ENCODE measurements at places on chromosomes 3 and 15.

GRCh38 chr3:29318251-29318650, 37.4 kb downstream of the RBMS3 start:
- H3K4me3 ChIP-seq: no peak overlapping the region
- no peaks in the 10 kb centered on the region for H3K36me3 ChIP-seq
- H3K27me3 ChIP-seq: no peaks in the 10 kb centered on the region
- no peak for DNase-seq

DNA sequence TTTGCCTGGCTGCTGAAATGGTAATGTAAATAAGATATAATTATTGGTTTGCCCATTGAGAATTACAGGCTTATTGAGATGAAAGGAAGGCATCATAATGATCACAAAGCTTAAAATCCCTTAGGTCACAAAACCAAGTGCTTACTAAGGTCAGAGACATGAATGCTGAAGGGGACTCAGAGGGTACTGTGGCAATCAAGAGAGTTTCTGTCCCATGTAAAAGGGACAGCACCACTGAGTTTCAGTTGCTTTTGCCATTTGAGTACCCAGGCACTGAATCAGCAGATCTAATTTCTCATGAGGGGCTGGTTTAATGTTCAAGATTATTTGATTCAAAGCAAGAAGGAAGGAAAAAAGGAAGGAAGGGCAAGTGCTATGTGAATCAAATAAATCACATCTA, 127.0 kb downstream of the PLOD2 start:
- no peak for DNase-seq
- no peaks in the 10 kb centered on the region for H3K4me1 ChIP-seq
- no peaks in the 10 kb centered on the region for H3K27me3 ChIP-seq
- no peak overlapping the region for H3K27ac ChIP-seq

- H3K4me1 ChIP-seq: peaks cover 57% of the 10 kb centered on the region
- no peaks in the 10 kb centered on the region for H3K36me3 ChIP-seq
- no peaks in the 10 kb centered on the region for H3K27me3 ChIP-seq
Observed at GRCh38 chr15:98715401-98715800, 67.1 kb downstream of the IGF1R start.

DNA sequence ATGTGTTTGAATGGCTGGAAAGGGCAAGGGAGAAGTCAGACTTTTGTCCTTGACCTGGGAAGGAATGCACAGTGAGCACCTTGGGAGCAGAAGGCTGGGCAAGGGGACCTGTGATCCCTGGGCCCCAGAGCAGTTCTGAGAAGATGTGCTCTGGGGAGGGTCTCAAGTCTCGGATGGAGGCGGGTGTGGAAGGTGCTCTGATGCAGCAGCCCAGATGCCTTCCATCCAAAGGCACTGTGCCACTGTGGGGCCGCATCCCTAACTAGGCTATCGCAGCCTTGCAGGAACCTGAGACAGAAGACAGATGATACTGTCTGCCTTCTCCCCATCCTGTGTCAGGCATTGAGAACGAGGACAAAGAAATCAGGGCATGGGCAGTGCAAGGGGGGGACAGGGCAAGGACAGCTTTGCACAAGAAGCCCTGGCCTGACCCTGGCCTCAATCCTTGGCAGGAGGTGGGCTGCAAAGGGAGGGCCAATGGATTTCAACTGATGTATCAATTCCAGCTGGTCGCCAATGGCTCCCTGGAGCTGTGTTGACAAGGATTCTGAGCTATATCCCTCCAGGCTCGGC, 14.6 kb upstream of the PRKCD start:
- no peak overlapping the region for H3K4me3 ChIP-seq
- no peaks in the 10 kb centered on the region for H3K36me3 ChIP-seq
- no peaks in the 10 kb centered on the region for H3K27me3 ChIP-seq
- no peak overlapping the region for H3K27ac ChIP-seq
- H3K4me1 ChIP-seq: peaks cover 5% of the 10 kb centered on the region

DNA sequence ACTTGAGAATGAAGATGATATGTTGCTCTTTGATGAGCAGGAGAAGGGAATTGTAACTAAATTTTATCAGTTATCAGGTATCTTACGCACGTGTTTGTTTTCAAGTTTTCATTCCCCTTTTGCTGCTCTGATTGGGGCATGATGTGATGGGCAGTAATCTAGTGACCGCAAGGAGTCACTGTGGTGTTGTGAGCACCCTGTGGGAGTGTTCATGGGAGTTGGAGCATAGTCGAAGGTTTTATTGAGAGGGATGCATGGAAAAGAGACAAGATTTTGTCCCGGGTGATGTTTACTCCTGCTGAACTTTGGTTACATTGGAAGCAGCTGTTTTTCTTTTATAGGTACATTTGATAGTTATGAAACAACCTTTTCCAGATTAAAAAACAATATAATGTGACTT, 2.1 kb downstream of the FAN1 start:
- H3K4me3 ChIP-seq: no peak overlapping the region
- no peaks in the 10 kb centered on the region for H3K36me3 ChIP-seq
- H3K27me3 ChIP-seq: no peaks in the 10 kb centered on the region
- no peak for DNase-seq
- peaks cover 14% of the 10 kb centered on the region for H3K4me1 ChIP-seq
- H3K27ac ChIP-seq: no peak overlapping the region

GRCh38 chr15:40084650-40085049, 24.0 kb downstream of the BMF start:
- H3K27me3 ChIP-seq: no peaks in the 10 kb centered on the region
- DNase-seq: no peak
- H3K27ac ChIP-seq: no peak overlapping the region
- peaks cover 37% of the 10 kb centered on the region for H3K4me1 ChIP-seq
- H3K4me3 ChIP-seq: no peak overlapping the region

DNA sequence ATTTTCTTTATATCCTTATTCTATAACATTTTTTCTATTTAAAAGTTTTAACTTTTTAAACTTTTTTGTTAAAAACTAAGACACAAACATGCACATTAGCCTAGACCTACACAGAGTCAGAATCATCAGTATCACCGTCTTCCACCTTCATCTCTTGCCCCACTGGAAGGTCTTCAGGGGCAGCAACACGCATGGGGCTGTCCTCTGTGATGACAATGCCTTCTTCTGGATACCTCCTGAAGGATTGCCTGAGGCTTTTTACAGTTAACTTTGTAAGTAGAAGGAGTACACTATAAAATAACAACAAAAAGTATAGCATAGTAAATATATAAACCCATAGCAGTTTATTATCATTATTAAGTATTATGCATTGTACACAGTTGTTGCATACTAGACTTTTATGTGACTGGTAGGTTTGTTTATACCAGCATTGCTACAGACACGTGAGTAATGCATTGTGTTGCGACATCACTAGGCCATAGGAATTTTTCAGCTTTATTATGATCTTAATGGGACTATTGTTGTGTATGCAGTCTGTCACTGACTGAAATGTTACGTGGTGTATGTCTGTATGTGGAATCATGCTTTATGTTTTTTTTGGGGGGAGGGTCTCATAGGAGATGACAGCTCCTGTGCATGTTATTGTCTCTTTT, 18.2 kb downstream of the ATP1B3 start:
- DNase-seq: no peak
- no peak overlapping the region for H3K4me3 ChIP-seq
- H3K27ac ChIP-seq: no peak overlapping the region
- no peaks in the 10 kb centered on the region for H3K27me3 ChIP-seq
- peaks cover 4% of the 10 kb centered on the region for H3K4me1 ChIP-seq
- no peaks in the 10 kb centered on the region for H3K36me3 ChIP-seq

DNA sequence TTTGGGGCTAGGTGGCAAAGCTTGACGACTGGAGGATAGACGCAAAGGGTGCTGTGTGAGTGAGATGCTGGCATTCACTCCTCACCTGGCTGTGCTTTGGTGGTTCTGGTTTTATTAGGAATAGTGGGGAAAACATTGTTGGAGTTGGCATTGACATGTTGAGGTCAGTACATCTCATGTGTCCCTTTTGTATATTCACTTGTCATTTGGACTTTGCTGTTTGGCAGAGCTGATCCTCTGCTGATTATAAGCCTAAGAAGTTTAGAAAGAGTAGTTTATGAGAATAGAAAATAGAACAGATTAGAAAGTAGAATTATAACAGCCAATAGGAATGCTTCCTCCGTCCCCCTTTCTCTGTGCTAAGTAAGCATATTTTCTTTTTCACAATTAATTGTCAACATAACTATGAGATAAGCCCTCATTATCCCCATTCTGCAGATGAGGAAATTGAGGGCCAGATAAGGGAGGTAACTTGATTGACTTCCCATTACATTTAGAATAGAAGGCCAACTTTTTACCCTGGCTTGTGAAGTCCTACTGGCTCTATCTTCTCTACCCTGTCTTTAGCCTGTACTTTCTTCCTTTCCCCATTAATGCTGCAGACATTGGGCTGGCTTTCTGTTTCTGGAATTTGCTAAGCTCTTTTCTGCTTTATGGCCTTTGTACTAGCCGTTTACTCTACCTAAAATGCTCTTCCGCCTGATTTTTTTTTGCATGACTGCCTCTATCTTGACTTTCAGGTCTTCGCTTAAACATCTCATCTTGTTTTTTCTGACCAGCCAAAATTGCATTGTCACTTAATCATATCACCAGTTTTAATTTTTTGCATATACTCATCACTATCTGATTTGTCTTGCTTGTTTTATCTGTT, 12.8 kb downstream of the ITPR1 start:
- H3K27me3 ChIP-seq: no peaks in the 10 kb centered on the region
- no peak for DNase-seq
- no peaks in the 10 kb centered on the region for H3K36me3 ChIP-seq
- H3K27ac ChIP-seq: no peak overlapping the region
- no peak overlapping the region for H3K4me3 ChIP-seq
- no peaks in the 10 kb centered on the region for H3K4me1 ChIP-seq

DNA sequence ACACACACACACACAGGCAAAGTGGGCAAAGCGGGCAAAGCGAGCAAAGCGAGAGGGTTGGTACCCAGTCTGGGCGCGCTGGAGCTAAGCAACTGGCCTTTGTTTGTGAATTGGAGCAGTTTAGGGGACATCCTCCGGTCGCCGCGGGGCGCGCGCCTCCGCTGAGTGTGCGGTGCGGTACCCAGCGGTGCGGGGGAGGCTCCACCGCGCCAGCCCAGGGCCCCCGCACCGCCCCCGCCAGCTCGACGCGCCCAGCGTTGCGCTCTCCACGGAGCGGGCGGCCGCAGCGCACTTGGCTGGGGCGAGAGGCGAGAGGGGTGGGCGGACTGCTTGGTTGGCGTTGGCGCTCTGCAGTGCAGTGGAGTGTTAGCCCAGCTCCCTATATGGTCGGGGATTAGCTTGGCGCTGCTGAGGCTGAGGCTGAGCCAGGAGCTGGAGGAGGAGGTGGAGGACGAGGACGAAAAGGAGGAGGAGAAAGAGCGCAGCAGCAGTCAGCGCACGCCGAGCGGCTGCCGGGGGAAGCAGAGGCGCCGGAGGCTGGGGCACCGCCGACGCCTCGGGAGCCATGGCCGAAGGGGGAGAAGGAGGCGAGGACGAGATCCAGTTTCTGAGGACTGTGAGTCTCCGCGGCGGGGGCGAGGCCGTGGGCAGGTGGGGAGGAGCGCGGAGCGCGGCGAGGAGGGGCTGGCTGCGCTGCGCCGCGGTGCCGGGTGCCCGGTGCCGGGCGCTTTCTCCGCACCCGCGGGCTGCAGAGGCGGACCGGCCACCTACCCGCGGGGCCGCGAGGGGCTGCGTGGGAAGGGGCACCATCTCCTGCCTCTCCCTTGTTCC, at the start of gene RYR3:
Gene RYR3, plus strand, starts transcription at position 487 of the 831 bp plus-strand sequence. Its CDS starts 79 bp downstream, at position 566.
- peaks cover 9% of the 10 kb centered on the region for H3K27me3 ChIP-seq
- no peaks in the 10 kb centered on the region for H3K36me3 ChIP-seq
- no peak for DNase-seq
- no peak within 1 kb of the TSS for H3K4me3 ChIP-seq

Measured in Panc1 (cell line).